ENCODE measurements at places on chromosomes 5 and 9.

DNA sequence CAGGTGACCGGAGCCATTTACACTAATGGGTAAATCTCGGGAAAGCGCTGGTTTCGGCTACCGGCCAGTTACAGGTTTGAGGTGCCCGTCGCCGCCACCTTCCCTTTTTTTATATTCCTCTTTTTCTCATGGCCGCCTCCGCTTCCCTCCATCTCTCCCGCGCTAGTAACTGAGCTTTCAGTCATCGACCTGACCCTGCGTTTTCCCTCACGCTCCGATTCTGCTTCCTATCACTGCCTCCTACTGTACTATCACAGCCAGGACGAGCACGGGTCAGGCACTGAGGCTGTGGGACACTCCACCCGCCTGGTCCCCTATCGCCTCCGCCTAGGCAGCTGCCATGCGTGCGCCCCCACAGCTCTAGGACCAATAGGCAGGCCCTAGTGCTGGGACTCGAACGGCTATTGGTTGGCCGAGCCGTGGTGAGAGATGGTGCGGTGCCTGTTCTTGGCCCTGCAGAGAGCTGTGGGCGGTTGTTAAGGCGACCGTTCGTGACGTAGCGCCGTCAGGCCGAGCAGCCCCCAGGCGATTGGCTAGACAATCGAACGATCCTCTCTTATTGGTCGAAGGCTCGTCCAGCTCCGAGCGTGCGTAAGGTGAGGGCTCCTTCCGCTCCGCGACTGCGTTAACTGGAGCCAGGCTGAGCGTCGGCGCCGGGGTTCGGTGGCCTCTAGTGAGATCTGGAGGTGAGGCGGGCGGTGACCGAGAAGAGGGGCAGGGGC lies at the start of gene HMGCR:
TSS of gene HMGCR (plus strand) at position 606 of the 722 bp plus-strand sequence. CDS start 5,386 bp downstream, outside the sequence.
- DNase-seq, result peak; percentile 94

DNA sequence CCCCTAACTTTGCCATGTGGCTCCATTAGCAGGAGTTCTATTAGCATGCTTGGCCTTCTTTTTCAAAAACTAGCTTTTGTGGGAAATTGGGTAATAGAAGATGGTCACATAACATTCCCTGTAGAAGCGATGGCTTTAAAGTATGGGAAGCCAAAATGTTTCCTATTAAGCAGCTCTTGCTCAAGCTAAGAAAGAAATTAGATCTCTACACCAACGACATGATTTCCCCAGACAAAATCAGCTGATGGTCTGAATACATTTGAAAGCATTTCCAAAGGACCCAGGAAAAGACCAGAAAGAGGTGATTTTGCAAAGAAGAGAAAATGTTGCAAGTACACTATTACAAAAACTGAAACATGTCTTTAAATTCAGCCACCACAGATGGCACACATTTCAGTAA lies 4.8 kb upstream of the NFIL3 start:
- DNase-seq, result no peak

GRCh38 chr5:57302164-57302563 lies 128.3 kb downstream of the GPBP1 start:
- no peak for DNase-seq

DNA sequence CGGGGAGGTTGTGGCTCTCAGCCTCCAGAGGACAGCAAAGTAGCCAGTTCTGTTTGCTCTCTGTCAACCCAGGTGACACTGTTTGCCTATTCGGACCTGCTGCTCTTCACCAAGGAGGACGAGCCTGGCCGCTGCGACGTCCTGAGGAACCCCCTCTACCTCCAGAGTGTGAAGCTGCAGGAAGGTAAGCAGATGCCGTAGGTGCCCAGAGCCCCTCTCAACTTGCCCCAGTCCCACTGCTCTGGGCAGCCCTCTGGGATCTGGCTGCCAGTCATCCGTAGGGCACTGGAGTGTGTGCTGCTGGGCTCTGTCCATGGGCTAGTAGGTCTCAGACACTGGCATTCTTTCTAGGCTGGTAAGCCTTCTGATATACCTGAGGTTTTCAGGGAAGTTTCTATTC lies 59.3 kb downstream of the RGS3 start:
- no peak for DNase-seq

DNA sequence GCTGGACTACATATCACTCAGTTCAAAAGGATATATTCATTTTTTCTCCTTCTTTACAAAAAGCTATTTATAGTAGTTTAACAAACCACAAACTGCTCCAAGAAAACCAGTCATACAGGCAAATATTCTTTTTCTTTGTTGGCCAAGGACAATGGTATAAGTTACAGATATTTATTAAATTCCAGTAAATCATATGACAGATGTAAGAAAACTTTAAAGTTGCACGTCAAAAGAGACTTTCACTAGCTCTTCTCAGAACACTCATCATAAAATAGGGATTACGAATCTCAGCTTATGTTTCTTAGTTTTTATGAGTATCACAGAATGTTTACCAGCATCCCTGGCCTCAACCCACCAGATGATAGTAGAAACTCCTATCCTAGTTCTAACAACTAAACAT lies 67.2 kb downstream of the ANKRD31 start:
- DNase-seq, result no peak

GRCh38 chr5:32551865-32552264 lies 33.5 kb upstream of the SUB1 start:
- no peak for DNase-seq

- no peak for DNase-seq
Measured at GRCh38 chr5:580436-580835, 31.7 kb upstream of the CEP72 start.

GRCh38 chr5:170275376-170275994 lies 22.1 kb downstream of the LCP2 start:
- no peak for DNase-seq

GRCh38 chr9:132381966-132382541 lies 24.6 kb downstream of the TTF1 start:
- DNase-seq, result no peak

- DNase-seq, result peak; percentile 70
Measured at GRCh38 chr5:88675708-88676636, 207.0 kb downstream of the MEF2C start.

GRCh38 chr5:114977979-114978573 lies 191.6 kb downstream of the TRIM36 start:
- DNase-seq, result no peak

DNA sequence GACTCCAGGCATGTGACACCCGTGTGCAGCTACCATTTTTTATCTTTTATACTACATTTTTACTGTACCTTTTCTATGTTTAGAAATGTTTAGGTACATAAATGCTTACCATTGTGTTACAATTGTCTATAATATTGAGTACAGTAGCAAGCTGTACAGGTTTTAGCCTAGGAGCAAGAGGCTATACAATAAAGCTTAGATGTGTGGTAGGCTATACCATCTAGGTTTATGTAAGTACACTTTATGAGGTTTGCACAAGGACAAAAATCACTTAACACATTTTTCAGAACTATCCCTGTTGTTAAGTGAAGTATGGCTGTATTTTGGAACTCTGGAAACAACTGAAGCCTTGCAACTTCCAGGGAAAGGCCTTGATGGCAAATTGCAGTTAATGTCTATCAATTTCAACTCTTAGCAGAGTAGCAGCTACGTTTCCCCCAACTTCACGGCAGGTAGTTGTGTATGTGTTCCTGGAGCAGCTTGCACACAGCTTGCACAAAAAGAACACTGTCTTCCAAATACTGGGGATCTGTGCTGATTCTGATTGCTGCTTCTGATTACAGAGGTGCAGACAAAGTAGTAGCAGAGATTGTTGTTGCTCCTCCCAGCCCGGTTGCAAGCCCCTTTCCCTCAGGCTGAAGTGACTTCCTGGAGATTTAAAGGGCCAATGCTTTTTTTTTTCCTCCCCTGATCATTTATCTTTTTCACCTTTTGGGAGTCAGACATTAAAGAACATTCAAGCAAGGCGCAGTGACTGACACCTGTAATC lies 30.0 kb downstream of the SIL1 start:
- no peak for DNase-seq

- no peak for DNase-seq
Measured at GRCh38 chr5:155773680-155774079, 553.3 kb upstream of the SGCD start.

DNA sequence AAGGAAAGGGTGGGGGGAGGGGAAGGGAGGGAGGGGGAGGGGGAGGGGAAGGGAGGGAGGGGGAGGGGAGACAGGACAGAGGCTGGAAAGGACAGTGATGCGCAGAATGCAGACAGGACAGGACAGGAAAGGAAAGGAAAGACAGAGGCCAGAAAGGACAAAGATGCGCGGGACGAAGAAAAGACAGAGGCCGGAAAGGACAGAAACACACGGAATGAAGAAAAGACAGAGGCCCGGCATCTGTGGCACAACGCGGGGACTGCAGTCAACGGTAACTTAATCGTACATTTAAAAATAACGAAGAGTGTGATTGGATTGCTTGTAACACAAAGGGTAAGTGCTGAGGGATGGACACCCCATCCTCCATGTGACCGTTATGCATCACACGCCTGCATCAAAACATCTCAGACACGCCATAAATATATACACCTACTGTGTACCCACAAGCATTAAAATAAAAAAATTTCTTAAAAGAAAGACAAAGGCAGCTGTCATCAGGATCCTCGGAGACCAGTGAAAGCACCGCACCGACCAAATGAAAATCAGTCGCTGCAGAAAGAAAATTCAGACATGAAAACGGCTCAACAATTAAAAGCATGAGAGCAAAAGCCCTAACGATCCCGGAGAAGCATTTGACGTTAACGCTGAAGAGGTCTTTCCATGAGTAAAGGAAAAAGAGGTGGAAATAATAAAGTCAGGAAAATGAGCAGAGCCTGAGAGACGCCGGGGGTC lies 52.9 kb upstream of the EXOC3 start:
- no peak for DNase-seq

DNA sequence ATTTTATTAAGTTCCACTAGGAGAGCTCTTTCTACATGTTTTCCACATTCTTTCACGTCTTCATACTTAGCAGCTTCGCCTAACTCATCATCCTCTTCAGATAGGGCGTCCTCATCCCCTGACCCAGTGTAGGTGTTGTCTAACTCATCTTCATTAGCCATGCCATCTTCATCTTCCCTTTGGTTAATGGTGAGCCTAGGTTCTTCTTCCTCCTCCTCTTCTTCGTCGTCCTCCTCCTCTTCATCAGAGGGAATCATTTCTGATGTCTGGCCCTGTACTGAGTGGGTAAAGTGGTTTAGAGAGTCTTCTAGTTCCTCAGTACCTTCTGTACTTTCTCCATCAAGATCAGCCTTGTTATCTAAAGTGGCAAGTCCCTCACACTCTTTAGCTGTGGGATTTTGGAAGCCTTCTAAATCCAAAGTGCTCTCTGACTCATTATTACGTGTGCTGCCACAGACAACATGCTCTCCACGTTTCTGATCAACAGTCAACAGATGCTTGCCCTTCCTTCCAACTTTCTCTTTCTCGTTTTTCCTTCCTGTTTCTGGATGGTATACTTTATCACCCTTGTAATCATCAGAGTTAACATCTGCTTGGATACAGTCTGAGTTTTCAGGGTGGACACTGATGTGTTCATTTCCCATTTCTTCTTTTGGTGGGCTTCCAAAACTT lies 31.1 kb downstream of the TUT7 start:
- no peak for DNase-seq

DNA sequence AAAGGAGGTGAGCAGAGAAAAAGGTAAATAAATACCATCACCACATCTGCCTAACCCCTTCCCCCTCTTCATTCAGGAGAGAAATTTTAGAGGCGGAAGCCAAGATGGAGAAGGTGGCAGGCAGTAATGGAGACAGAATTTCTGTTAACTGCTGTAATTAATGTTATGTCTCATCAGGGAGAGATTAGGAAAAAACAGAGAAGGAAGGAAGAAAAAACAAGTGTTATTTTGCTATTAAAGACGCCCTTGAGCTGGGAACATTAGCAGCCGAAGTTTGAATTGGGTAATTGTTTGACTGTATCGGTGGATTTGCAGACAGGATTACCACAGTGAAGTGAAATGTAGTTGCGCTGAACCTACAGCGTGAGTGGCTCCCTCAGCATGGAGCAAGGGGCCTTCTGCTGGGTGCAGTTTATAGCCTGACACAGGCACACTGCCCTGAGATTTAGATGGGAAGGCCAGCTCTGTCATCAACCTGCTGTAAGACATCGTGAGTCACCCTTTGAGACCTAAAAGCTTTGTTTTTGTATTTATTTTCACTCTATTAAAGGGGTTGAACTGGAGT lies 136.3 kb downstream of the ASTN2 start:
- DNase-seq, result peak; percentile 23

- DNase-seq, result peak; percentile 92
Measured at GRCh38 chr5:141882594-141883183, 4.5 kb upstream of the PCDH1 start.

- no peak for DNase-seq
Measured at GRCh38 chr5:132641241-132641723, 16.7 kb upstream of the IL13 start.

GRCh38 chr9:108551030-108551841 lies 304.6 kb downstream of the ACTL7B start:
- no peak for DNase-seq

- DNase-seq, result no peak
Measured at GRCh38 chr5:7884491-7885267, 15.7 kb downstream of the MTRR start.

DNA sequence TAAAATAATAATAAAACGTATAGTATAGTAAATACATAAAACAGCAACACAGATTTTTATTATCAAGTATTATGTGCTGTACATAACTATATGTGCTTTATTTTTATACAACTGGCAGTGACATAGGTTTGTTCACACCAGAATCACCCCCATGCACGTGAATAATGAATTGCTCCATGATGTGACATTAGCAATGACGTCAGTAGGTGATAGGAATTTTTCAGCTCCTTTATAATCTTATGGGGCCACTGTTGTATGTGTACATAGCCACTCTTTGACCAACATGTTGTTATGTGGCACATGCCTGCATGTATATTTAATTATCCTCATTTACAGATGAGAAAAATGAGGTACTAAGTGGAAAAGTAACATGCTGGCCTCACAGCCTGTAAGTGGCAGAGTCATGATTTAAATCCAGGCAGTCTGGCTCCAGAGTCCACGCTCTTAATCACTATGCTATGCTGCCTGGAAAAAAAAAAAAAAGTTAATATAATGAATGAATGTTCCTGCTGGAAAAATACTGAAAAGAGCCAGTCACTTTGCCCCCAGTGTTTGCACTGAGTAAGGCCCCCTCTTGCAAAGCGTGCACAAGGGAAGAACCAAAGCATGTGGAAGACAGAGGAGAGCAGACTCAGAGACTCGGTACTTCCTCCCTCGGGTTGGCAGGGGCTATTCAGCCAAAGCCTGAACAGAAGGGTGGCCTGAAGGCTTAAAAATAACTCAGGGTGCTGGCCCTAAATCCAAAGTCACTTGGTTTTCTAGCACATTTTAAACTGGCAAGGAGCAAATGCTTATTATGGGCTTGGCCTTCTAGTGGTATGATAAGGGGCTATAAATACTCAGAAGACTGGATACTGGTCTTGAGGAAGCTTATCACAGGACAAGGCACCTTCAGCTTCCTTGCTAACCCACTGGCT lies 206.8 kb downstream of the GLIS3 start:
- no peak for DNase-seq

GRCh38 chr9:130913599-130914416 lies 17.2 kb upstream of the QRFP start:
- DNase-seq, result no peak

DNA sequence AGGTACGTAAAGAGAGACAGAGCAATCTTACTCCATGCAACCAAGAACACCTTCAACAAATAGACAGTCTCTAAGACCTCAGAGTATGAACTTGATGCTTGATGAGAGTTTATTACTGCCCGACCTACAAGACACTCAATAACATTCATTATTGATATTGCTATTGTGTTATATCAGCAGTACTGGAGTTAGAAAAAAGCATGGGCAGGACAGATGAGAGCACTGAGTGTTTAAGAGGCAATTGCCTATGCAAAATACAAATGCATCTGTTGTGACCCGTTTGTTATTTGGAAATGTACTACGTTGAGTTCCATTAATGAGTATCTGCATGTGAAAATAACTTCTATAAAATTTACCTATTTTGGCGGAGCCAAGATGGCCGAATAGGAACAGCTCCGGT lies 8.1 kb upstream of the MARCOL start:
- DNase-seq, result no peak
